ENCODE measurements at places on chromosomes 5 and 9.

DNA sequence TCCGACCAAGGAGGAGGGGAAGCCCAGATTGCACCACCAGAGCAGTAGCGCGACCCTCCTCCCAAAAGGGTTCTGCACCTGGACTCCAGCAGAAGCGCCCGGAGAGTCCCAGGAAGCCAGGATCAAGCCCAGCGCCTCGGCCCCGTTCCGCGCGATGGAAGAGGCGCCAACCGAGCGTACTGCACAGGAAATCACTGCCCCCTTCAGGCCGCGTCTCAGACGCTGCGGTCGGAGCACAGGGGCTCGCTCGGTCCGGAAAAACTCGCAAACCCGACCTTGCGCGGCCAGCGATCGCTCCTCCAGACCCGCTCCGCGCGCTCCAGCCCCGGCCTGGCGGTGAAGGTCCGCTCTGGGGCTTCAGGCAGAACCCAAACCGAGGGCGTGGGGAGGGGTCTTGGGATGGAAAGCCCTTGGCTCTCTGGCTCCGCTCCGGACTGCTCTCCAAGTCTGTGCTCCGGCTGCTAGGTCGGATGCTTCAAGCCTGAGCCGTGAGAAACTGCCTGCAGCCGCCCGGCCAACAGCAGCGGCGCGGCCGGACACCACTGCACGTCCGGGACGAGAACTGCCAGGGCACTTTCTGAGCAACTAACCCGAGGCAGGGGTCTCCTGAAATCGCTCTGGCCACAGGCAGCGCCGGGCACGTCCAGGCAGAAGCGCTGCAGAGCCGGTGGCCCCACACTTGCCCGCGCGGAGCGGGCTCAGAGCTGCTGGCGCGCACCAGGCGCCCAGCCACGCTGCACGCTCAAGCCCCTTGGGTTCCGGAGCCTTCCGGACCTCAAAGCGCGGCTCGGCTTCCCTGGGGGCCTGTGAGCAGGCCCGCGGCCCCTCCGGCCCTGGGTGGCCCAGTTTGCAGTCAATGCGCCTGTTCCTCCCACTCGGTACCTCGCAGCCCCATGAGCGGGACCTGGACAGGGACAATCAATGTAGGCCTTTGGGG, 1.3 kb downstream of the GABBR2 start:
- H3K4me3 ChIP-seq = no peak overlapping the region
- H3K27me3 ChIP-seq = peaks cover 56% of the 10 kb centered on the region
- no peaks in the 10 kb centered on the region for H3K4me1 ChIP-seq

- H3K27me3 ChIP-seq = no peaks in the 10 kb centered on the region
- peaks cover 11% of the 10 kb centered on the region for H3K36me3 ChIP-seq
- no peak for DNase-seq
- H3K4me3 ChIP-seq = no peak overlapping the region
These were observed 19.9 kb upstream of the GLIPR2 start for GRCh38 chr9:36116593-36116992.

GRCh38 chr9:9963841-9964240, 649.0 kb downstream of the PTPRD start:
- no peaks in the 10 kb centered on the region for H3K4me1 ChIP-seq
- H3K4me3 ChIP-seq = no peak overlapping the region
- DNase-seq = no peak

- H3K4me3 ChIP-seq = peak overlapping the region; percentile 64
- H3K4me1 ChIP-seq = peaks cover 66% of the 10 kb centered on the region
- no peaks in the 10 kb centered on the region for H3K27me3 ChIP-seq
- peaks cover 65% of the 10 kb centered on the region for H3K36me3 ChIP-seq
These were observed 39.5 kb downstream of the PRKACG start for GRCh38 chr9:68974431-68974830.

- H3K27me3 ChIP-seq = peaks cover 67% of the 10 kb centered on the region
- no peaks in the 10 kb centered on the region for H3K36me3 ChIP-seq
These were observed 1.6 kb downstream of the TSLP start for GRCh38 chr5:111072949-111073682.

GRCh38 chr5:178074266-178074952, 38.9 kb upstream of the N4BP3 start:
- no peak overlapping the region for H3K4me3 ChIP-seq
- peaks cover 8% of the 10 kb centered on the region for H3K4me1 ChIP-seq
- H3K27ac ChIP-seq = no peak overlapping the region
- H3K36me3 ChIP-seq = no peaks in the 10 kb centered on the region
- H3K27me3 ChIP-seq = peaks cover 2% of the 10 kb centered on the region
- no peak for DNase-seq

DNA sequence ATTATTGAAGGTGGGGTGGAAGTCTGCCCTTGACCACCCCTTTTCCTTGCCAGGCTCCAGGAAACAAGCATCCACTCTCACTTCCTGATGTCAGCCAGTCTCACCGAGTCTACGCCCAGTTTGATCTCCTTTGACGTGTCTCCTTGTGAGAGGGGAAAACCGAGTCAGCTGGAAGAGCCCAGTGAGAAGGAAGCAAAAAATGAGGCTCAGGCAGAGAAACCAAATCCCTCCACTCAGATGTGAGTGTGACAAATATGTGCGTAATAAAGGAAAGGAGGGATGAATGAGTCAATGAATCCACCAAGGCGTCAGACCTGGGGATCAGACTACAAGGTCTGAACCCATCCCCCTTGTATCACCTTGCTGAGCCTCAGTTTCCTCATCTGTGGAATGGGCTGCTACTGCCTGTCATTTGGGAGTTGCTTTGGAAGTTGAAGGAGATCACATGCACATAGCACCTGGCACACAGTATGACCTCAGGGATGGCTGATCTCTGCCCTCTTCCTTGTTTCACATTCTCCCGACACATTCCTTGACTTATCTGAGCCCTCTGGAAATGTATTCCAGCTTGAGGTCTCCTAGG, 61.3 kb upstream of the XPA start:
- H3K27me3 ChIP-seq = peaks cover 34% of the 10 kb centered on the region
- H3K27ac ChIP-seq = no peak overlapping the region
- no peaks in the 10 kb centered on the region for H3K36me3 ChIP-seq

DNA sequence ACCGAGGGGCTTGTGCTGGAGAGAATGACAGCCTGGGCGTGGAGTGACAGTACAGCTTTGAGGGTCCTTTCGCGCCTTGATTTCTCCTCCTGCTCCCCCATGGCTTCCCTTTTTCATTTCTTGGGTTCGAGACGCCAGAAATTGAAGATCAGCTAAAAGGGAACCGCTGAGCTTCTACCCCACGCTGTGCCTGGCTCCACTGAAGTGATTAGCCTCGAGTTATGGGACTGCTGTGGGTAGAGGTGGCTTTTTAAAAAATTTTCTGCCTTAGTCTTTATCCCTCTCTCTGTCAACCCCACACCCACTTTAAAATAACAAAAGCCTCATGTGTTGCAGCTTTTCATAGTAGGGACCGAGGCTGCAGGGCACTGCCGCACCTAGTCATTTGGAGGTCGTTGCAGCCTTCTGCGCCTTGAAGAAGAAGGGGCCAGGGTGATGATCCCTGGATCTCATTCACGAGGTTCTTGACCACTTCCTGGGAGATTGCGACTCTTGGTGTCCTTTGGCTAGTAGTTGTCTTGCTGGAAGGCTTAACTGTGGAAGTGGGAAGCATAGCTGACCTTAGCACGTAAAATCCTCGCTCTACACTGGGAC, 603 bp downstream of the PPIP5K2 start:
- peak overlapping the region; percentile 99 for H3K27ac ChIP-seq
- H3K27me3 ChIP-seq = no peaks in the 10 kb centered on the region
- peak overlapping the region; percentile 95 for H3K4me3 ChIP-seq

GRCh38 chr5:119397518-119398380, 41.9 kb downstream of the TNFAIP8 start:
- peak overlapping the region; percentile 17 for H3K4me3 ChIP-seq
- peaks cover 59% of the 10 kb centered on the region for H3K4me1 ChIP-seq
- peaks cover 47% of the 10 kb centered on the region for H3K36me3 ChIP-seq
- DNase-seq = no peak
- H3K27me3 ChIP-seq = no peaks in the 10 kb centered on the region

GRCh38 chr5:75558221-75558620, 46.5 kb downstream of the POLK start:
- H3K4me3 ChIP-seq = no peak overlapping the region

DNA sequence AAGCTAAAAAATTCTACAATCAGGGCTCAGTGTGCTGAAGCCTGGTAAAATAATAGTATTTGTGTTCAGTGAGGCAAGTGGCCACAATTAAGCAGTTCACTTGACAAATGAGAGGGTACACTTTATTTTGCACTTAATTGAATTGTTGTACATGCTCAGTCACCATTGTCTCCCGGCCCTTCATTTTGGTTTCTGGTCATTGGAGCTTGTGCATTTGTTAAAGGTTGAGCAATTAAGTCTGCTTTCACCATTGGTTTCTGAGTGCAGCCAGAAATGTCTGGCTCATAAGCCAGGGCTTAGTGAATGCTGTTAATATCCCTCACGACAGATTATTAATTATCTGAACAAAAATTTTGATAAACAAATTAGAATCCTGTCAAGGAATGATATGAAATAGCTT, 89.6 kb downstream of the PRDM6 start:
- no peaks in the 10 kb centered on the region for H3K36me3 ChIP-seq
- H3K4me1 ChIP-seq = no peaks in the 10 kb centered on the region
- H3K27ac ChIP-seq = no peak overlapping the region
- no peak overlapping the region for H3K4me3 ChIP-seq
- DNase-seq = no peak

GRCh38 chr9:84731696-84732095, 62.2 kb downstream of the NTRK2 start:
- no peaks in the 10 kb centered on the region for H3K36me3 ChIP-seq
- H3K4me3 ChIP-seq = no peak overlapping the region
- no peak overlapping the region for H3K27ac ChIP-seq

- DNase-seq = no peak
- H3K27ac ChIP-seq = no peak overlapping the region
- no peaks in the 10 kb centered on the region for H3K27me3 ChIP-seq
- no peaks in the 10 kb centered on the region for H3K36me3 ChIP-seq
- peaks cover 3% of the 10 kb centered on the region for H3K4me1 ChIP-seq
These were observed 112.4 kb upstream of the CTSL start for GRCh38 chr9:87613265-87614111.

DNA sequence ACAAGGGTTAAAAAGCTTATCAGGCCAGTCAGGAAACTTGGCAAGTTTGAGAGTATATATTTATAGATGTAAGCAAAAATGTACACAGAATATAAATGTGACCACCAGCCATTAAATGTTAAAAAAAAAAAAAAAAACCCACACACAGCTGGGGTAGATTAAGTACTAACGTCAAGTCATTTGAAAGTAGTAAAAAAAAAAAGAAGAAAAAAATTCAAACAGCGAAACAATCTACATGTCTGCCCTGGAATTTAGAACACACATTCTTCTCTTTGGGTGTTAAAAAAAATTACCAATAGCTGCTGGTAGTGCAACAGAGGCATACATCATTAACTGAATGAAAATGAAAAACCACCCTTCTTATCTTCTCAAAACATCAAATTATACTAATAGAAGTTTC, 269.7 kb downstream of the MLLT3 start:
- DNase-seq = no peak
- H3K36me3 ChIP-seq = peaks cover 46% of the 10 kb centered on the region
- H3K27me3 ChIP-seq = no peaks in the 10 kb centered on the region
- no peak overlapping the region for H3K4me3 ChIP-seq
- H3K4me1 ChIP-seq = peaks cover 33% of the 10 kb centered on the region

- no peak for DNase-seq
- H3K4me1 ChIP-seq = no peaks in the 10 kb centered on the region
- no peaks in the 10 kb centered on the region for H3K36me3 ChIP-seq
- H3K27me3 ChIP-seq = no peaks in the 10 kb centered on the region
These were observed 421.7 kb downstream of the CDK5RAP2 start for GRCh38 chr9:120158221-120158620.

DNA sequence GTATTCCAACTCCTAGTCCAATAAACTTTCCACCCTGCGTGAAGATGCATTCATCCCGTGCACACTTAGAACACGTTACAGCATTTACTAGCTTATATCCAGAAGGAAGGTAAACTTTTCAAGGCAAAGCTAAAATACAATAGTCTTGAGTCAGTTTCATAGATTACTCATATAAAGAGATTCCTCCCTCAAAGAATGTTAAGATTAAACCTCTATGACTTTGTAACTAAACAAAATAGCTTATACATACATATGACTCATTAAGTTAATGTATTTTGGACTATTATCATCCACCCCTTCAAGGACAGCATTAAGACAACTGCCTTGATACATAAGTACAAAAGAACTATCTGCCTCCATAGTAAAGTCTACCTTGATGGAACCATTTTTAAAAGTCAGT, 36.1 kb downstream of the TLE1 start:
- no peak for DNase-seq
- no peak overlapping the region for H3K27ac ChIP-seq
- H3K27me3 ChIP-seq = no peaks in the 10 kb centered on the region

GRCh38 chr9:136791516-136792276, 552 bp downstream of the TMEM141 start:
- peak; percentile 60 for DNase-seq
- H3K4me1 ChIP-seq = peaks cover 23% of the 10 kb centered on the region
- peaks cover 9% of the 10 kb centered on the region for H3K36me3 ChIP-seq

DNA sequence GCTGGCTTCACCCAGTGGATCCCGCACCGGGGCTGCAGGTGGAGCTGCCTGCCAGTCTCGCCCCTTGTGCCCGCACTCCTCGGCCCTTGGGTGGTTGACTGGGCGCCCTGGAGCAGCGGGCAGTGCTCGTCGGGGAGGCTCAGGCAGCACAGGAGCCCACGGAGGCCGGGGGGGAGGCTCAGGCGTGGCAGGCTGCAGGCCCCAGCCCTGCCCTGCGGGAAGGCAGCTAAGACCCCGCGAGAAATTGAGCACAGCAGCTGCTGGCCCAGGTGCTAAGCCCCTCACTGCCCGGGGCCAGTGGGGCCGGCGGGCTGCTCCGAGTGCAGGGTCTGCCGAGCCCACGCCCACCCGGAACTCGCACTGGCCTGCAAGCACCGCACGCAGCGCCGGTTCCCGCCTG, 3.7 kb upstream of the ADAMTS6 start:
- H3K4me1 ChIP-seq = peaks cover 20% of the 10 kb centered on the region
- no peaks in the 10 kb centered on the region for H3K27me3 ChIP-seq
- DNase-seq = no peak

DNA sequence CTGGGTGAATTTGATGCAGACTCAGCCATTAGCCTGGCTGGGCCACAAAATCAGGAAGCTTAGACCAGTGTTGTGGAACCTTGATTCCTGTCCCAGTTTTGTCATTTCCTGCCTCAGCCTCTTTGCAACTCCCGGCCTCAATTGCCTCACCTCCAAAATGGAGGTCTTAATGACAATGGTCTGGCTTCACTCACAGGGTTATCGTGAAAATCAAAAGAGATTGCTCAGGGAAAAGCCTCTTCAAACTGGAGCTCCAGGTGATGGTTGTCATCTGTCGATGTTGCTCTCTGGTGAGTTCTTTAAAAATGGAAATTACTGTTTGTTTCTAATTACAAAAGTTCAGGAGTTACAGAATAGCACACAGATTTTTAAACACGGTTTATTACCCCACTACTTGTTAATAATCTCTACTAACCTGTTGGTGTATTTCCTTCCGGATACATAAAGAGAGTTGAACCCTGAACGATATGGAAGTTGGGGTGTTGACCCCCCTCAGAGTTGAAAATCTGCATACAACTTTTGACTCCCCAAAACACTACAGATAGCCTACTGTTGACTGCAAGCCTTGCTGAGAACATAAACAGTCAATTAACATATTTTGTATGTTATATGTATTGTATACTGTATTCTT, 109.9 kb upstream of the CPEB4 start:
- DNase-seq = no peak
- H3K27ac ChIP-seq = no peak overlapping the region
- no peaks in the 10 kb centered on the region for H3K36me3 ChIP-seq
- no peak overlapping the region for H3K4me3 ChIP-seq
- H3K27me3 ChIP-seq = no peaks in the 10 kb centered on the region

Data from activated T-helper 2 cell treated with anti-CD3 and anti-CD28 coated beads, Interferon-gamma antibody, Interleukin-2, Interleukin-4, amounts not matched to agents 10 μg/mL and 5 μg/mL and 100 μg/mL, durations not matched to agents 14 hours and 24 hours and 36 hours (primary cell).